Activated CD8-positive, alpha-beta memory T cell treated with anti-CD3 and anti-CD28 coated beads for 24 hours (primary cell): ENCODE measurements at places on chromosomes 5 and 9.

DNA sequence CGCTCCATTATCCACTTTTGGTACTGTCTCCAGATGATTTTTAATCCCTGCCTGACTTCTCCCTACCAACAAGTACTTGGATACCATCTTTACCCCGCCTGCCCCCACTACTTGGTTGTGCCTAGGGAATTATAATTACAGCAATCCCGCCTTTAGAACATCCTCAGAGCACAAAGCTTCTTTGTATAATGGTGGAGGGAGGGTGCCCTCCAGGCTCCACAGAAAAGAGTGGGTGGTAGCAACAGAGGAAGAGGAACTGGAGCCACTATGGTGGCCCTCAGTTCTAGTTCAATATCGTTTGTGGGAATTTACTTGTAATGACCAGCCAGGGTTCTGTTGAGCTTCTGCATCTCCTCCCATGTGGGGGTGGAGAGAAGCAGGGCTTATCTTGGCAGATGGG, 79.0 kb upstream of the RNF38 start:
- DNase-seq = peak; percentile 38

GRCh38 chr5:14733661-14734060, 69.1 kb downstream of the OTULIN start:
- no peak for DNase-seq

- no peak for DNase-seq
These were observed 103.2 kb downstream of the LHFPL2 start for GRCh38 chr5:78545406-78545805.

DNA sequence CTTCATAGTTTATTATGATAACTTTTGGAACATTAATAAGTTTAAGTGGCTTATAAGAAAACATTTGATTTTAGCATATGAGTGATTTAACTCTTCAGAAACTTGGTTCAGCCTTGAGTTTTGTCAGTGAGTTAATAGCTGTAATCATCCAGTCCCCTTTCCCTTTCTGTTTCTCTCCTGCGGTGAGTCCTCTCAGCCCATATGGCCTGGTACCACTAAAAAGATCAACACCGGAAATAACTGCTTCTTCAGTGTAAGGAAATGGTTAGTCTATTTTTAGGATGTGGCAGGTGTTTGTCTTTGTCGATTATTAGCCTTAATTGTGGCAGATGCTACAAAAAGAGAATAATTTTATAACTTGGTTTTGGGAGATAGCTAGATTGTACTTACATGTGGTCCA, 120.2 kb upstream of the GRHPR start:
- DNase-seq = no peak

DNA sequence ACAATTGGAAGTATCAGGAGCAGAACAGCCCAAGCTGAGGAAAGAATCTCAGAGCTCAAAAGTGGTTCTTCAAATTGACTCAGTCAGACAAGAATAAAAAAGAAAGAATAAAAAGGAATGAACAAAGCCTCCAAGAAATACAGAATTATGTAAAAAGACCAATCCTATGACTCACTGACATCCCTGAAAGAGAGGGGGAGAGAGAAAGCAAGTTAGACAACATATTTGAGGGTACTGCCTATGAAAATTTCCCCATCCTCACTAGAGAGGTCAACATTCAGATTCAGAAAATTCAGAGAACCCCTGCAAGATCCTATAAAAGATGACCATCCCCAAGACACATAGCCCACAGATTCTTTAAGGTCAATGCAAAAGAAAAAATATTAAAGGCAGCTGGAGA, 173.2 kb downstream of the ALDH1A1 start:
- DNase-seq = no peak

GRCh38 chr9:89360465-89360864, 42.2 kb downstream of the SECISBP2 start:
- DNase-seq = no peak

GRCh38 chr5:132841305-132841704, 10.9 kb upstream of the SHROOM1 start:
- DNase-seq = no peak
